ENCODE measurements at places on chromosomes 16 and 17.

DNA sequence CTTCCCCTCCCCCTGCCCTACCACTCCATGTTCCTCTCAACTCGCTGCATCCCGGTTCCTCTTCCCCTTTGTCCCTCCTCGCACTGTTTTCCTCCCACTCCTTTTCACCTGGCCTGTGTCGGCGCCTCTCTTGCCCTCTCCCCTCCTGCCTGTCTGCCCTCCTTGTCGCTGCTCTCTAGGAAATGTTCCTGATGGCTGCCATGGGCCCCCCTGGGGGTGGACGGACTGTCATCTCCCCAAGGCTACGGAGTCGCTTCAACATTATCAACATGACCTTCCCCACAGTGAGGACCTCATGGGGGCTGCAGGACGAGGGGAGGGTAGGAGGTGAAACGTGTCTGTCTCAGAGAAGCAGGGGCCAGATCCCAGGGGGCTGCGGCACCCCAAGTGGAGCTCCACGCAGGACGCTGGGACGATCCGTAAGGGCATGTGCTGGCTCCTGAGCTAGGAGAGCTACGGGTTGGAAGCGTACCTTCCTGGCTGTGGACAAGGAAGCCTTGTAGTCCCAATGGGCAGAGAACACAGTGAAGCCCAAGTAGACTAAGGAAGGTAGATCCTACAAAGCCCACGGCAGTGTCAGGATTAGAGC, 39.8 kb upstream of the KDM6B start:
- DNase-seq: no peak

DNA sequence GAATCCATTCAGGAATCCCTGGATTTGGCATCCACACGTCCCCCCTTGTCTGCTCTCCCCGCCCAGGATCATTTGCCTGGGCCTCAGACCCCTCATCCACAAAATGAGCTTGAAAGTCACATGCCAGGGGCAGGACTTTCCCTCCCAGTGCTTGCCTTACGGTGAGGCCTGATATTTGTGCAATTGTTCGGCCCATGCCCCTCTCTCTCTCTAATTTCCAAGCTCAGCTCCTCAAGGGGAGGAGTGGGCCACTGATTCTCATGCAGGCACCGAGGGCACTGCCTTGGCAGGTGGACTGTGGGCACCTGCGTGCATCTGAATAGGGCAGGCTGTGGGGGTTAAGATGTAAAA, 267.2 kb upstream of the FOXF1 start:
- no peak for DNase-seq

DNA sequence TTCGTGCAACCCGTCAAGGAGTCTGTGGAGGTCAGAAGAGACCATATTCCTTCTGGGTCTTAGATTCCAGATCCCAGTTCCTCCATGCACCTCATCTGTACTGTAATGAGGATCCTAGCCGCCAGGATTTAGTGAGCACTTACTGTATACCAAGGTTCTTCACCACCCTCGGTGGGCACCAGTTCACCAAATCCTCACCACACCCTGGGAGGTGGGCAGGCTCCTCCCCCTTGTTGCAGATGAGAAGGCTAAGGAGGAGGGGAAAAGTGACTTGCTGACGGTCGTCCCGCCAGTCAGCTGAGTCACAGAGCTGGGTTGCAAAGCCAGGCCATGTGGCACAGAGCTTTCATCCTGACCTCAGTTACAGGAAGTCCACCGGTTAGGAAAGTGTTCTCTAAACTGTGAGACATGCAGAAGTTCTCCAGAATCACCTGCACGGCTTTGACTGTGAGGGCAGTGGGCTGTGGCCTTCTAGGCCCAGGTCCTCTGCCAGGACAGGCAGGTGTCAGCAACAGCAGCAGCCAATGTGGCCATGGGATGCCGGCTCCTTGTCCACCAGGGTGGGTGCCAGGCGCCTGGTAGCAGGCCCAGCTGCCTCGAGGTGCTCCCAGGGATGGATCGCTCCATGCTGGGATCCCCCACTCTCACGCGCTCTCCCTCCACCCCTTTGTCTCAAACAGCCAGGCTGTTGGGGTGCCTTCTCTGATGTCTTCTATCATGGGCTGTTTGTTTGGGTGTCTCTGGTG, 240.3 kb upstream of the GSE1 start:
- peak; percentile 82 for DNase-seq

DNA sequence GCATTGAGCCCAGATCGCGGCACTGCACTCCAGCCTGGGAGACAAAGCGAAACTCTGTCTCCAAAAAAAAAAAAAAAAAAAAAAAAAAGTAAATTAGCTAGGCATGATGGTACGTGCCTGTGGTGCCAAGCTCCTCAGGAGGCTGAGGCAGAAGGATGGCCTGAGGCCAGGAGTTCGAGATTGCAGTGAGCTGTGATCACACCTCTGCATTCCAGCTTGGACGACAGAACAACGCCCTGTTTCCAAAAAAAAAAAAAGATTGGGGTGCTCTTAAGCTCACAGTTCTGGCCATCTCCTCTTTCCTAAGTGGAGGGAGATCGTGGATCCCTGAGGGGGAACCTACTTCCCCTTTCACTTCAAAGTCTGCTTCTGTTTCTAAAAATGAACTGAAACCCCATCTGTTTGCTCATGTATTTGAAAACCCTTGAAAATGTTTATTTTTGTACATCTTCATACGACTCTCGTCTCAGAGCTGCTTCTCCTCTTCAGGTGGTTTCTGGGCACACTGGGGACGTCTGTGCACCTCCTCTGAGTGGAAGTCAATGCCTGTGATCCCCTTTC, 138.8 kb downstream of the PRKCA start:
- DNase-seq: no peak

- DNase-seq: peak; percentile 74
These were observed 97.2 kb downstream of the NOG start for GRCh38 chr17:56690441-56691291.

GRCh38 chr16:2475413-2476344, 752 bp downstream of the TBC1D24 start:
- no peak for DNase-seq

DNA sequence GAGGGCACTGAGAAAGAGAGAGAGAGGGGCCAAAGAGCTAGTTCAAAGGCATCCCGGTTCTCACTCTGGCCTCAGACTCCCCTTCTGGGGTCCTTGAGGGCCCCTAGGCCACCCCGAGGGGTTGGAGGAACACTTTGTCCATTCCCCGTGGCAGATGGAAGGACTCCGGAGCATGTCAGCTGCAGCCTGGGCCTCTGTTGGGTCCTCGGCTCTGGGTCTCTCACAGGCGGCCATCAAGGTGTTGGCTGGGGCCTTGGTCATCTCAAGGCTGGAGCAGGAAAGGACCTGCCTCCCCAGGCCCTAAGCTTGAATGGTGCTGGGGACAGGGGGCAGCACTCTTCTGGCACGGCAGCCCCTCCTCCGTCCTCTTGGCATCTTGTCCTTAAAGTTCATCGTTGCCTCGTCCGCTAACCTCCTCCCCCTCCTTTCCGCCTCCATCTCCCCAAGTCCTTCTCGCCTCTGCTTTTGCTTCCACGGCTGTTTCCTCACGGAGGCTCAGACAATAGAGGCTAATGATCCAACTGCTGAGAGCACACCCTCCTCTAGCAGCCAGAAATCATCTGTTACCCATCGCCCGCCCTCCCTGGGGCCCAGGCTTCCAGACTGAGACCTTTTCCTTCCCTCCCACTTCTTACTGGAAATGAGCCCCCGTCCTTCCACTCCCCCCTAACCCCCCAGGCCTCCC, 23.3 kb downstream of the CCR7 start:
- DNase-seq: peak; percentile 54

DNA sequence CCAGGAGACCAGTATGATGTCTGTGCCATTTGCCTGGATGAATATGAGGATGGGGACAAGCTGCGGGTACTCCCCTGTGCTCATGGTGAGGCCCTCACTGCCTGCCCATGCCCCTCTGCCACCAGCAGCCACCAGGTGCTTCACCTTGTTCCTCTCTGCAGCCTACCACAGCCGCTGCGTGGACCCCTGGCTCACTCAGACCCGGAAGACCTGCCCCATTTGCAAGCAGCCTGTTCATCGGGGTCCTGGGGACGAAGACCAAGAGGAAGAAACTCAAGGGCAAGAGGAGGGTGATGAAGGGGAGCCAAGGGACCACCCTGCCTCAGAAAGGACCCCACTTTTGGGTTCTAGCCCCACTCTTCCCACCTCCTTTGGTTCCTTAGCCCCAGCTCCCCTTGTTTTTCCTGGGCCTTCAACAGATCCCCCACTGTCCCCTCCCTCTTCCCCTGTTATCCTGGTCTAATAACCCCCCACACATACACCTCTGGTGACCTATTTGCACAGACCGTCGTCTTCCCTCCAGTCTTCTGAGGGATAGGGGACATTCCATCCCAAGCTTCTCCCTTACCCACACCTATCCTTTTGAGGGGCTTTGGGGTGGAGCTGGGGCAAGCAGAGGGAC, 3.7 kb downstream of the PFN1 start:
- no peak for DNase-seq

GRCh38 chr17:50649042-50649908, 14.6 kb downstream of the ABCC3 start:
- DNase-seq: no peak

DNA sequence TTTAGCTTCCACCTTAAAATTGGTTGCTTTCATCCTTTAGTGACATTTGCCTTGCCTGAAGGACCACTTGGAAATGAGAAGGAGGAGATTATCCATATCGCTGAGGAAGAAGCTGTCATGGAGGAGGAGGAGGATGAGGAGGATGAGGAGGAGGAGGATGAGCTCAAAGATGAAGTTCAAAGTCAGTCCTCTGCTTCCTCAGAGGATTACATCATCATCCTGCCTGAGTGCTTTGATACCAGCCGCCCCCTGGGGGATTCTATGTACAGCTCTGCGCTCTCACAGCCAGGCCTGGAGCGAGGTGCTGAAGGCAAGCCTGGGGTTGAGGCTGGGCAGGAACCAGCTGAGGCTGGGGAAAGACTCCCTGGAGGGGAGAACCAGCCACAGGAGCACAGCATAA, 11.5 kb upstream of the TMEM106A start:
- DNase-seq: no peak

- DNase-seq: no peak
These were observed 155.7 kb upstream of the NOL11 start for GRCh38 chr17:67562005-67562404.

DNA sequence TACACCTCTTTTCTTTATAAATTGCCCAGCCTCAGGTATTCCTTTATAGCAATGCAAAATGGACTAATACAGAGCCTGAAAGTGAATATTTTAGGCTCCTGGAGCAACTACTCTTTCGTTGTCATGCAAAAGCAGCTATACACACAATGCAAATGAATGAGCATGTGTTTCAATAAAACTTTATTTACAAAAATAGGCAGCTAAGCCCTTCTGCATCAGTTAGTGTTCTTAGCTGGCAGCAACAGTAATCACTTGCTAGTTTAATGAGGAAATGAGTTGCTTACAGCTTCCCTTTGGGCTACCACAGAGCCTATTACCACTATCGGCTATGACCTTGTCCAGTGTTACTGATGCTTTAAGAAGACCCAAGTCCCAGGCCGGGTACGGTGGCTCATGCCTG, 402.9 kb downstream of the XYLT1 start:
- DNase-seq: no peak

DNA sequence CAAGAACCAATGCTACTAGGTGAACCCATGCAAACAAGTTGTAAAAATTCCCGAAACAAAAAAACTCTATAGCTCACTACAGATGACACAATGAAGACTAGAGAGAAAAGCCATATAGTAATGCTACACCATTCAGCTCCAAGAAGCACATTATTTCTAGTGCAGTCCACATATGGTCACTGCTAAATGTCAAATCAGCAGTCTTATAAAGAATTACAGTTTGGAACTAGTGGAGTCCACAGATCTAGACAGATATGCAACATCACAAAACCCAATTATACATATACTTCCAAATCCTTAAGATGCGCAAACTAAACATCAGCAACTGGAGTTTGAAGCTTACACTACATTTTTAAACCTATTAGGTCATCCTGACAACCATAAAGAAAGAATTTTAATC, 33.5 kb downstream of the GPATCH8 start:
- no peak for DNase-seq

- DNase-seq: no peak
These were observed 519.3 kb downstream of the HAPSTR1 start for GRCh38 chr16:9610727-9611126.

GRCh38 chr16:65336160-65336559, 214.3 kb upstream of the CDH11 start:
- DNase-seq: peak; percentile 55

DNA sequence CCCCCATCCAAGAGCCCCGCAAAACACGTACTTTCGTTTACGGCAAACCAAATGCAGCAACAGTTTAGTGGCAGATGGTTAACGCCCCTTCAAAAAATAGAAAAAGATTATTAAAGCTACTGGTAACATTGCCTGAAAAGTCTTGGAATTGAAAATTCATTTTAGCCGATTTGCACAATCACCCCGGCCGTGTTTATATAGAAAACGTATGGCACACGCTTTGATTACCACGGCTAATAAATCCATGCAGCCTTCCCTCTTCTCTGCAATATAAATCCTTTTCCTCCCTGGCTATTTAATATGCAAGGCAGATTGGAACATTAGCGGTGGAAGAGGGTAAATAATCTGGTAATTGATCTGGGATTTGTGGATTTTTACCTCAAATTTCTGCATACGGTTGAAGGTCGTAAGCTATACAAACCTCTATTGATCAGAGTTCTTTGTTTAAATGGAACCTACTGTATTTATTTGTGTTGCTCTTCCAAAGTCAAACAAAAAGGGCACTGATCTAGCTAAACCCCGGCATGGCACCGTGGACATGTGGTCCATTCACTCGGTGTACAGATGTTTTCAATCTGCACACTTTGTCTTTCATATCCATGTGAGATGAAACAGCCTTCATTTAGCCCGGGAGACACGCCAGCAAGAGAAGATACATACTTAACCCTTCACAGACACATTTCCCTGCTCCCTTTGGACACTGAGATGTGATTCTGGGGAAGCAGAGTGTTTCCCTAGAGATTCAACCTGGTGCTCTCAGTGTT, 238.1 kb upstream of the MAF start:
- no peak for DNase-seq

- DNase-seq: no peak
These were observed 50.1 kb upstream of the IRX3 start for GRCh38 chr16:54336631-54337204.

- no peak for DNase-seq
These were observed 297.5 kb upstream of the IRX3 start for GRCh38 chr16:54584121-54584520.

- peak; percentile 71 for DNase-seq
These were observed 108.1 kb downstream of the SNX11 start for GRCh38 chr17:48215583-48216139.

DNA sequence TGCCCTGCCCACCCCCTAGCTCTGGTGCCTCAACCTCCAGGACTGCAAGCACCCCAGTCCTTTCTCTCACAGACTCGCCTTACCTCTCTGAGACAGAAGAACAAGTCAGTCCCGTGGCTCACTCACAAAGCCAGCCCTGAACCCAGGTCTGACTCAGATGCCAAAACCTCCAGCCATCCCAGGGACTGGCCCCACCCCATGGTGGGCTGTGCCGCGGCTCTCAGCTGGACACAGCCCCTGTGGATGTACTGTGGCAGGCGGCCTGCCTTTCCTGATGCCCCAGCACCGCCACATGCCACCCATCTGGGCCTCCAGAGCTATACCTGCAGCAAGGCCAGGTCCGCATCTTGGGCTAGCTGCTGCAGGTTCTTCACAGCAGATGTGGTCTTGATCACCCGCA, 19.8 kb downstream of the MPG start:
- DNase-seq: no peak

GRCh38 chr17:11916091-11916490, 81.2 kb downstream of the ZNF18 start:
- no peak for DNase-seq

Data from GM03348 (cell line).